CD4-positive, alpha-beta T cell treated with Interferon alpha-2 for 1 hour (primary cell): ENCODE measurements at places on chromosomes 11 and 22.

DNA sequence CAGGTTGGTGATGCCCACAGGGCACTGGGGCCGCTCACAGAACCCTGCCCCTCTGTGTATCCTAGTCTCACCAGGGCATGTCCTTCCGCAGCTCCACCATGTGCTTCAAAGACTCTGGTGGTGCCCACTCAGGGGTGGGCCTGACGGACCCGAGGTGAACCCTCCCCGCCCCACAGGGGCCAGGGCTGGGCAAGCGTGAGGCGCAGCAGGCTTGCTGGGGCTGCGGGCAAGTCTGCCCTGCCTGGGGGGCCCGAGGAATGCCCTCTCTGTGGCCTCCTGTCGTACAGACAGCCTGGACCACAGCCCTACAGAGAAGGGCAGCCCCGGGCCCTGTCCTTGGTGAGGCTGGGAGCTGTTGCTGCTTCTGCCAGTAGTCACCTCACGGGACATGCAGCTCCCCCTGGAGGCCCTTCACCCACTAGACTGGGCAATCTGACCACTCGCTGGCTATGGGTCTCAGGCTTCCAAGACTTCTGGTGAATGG lies 40.2 kb downstream of the TBX1 start:
- DNase-seq, result no peak

- no peak for DNase-seq
Observed at GRCh38 chr11:24623121-24623520, 126.3 kb downstream of the LUZP2 start.

DNA sequence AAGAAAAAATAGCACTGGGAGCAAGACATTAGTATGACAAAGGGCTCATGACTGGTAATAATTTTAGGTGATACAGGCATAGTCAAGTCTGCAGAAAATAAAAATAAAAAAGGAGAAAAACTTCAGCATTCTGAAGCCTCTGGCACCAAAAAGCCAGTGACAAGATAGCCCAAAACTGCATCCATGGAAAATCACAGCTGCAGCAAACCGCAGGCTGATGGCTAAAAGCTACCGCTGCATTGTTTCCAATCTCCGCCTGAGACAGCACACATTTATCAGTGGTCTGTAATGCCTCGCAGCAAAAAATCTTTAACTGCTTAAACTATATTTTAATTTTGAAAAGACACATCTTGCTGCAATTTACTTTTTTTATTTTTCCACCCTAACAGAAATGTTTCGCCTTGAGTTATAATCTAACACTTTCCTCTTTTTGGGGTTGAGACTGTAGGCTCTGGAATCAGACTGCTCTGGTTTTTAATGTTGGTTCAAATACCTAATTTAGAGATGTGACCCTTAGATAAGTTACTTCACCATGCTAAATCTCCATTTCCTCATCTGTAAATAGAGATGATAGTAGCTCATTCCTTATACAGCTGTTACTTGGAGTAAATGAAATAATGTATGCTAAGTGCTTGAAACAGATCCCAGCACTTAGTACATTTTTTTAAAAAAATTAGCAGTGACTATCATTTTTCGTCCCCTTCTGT lies 42.0 kb upstream of the FIBIN start:
- DNase-seq, result no peak

DNA sequence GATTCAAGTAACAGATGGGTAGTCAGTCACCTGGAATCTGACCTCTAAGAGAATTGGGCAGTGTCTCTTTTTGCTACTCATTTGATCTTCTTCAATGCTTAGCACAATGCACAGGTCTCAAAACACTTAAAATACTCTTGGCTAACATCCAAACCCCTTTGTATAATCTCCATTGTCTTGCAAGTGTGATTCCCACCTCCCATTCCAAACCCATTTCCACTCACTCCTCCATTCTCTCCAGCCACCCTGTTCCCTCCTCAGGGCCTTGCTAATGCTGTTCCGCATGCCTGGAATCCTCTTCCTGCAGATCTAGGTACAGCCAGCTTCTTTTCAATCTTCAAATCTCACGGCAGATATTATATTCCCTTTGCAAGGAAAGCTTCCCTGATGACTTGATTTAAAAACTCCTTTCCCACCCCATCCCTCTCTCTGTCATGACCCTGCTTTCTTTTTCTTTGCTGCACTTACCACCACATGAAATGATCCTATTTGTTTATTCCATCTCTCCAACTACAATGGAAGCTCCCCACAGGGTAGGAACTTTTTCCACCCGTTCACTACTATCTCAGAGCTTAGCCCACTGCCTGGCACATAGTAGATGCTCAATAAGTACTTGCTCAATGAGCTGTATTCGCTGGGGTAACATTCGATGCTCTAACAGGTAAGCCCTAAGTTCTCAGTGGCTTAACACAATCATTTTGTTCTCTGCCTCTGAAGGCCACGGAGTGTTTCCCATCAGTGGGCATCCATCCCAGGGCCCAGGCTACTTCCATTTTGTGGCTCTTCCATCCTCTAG lies 121.7 kb downstream of the MN1 start:
- DNase-seq, result no peak

DNA sequence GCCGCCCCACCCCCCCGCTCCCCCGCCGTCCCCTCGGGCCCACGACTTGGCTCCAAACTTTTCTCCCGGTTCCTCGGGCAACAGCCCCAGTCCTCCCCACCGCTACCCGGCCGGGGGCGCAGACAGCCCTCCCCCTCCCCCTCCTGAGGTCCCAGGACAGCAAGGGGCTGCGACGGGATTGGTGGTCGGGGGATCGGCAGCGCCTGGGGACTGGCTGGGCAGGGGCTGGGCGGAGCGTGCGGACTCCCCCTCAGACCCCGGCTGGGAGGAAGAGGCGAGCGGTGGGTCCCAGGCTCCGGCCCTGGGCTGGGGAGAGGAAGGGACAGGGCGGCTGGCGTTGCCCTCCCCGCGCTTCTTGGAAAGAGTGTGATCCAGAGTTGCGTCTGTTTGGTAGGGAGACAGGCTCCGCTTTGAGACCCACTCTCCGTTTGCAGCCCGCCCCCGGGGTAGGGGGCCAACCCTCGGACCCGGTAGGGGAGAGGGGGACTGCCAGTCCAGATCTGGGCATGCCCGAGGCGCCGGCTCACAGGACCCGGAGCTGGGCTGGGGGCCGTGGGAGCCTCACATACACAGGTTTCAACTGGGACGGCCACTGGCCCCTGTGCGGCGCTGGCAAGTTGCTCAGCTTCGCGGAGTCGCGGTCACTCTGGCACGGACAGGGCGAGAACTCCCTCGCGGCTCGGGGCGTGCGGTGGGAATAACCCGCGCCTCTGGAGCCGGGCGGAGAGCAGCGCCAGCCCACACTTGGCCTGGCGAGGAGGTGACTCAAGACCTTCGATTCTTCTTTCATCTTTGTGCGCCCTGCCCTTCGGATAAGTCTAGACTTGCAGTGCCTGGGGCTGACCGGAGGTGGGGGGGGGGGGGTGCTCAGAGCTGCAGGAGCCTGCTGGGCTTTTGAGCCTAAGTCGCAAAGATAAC lies 999 bp downstream of the TSKU start:
- no peak for DNase-seq

DNA sequence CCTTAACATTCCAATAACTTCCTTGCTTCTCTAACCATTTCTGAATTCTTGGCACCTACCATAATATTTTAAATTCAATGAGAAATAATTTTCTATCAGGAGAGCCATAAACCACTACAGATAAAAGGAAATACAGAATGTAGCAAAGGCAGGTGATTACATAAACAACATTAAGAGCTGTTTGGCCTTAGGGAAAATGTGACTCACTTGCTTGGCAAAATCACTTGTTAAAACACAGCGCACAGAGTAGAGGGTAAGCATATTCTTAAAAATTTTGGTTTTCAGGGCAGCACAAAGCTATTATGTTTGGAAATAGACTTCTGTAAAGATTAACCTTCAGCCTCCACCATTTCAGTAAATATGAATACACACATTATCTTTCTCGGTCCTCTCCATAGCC lies 26.4 kb downstream of the IZUMO1R start:
- DNase-seq, result no peak

DNA sequence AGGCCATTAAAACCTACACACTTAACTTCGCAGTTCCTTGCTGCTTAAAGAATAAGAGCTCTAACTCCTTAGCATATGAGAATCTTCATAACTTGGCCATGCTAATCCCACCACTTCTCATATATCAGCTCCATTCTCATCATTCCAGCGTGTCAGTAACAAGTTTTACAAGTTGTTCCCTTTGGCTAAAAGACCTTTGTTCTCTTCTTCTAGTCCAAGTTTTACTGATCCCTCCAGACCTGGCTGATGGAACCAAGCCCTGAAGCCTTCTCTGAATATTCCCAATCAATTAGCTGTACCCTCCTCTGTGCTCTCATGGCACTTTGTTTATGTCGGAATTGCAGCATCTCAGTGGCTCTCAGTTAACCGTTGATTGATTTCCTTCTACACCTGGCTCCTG lies 35.8 kb downstream of the GAB2 start:
- DNase-seq, result no peak

DNA sequence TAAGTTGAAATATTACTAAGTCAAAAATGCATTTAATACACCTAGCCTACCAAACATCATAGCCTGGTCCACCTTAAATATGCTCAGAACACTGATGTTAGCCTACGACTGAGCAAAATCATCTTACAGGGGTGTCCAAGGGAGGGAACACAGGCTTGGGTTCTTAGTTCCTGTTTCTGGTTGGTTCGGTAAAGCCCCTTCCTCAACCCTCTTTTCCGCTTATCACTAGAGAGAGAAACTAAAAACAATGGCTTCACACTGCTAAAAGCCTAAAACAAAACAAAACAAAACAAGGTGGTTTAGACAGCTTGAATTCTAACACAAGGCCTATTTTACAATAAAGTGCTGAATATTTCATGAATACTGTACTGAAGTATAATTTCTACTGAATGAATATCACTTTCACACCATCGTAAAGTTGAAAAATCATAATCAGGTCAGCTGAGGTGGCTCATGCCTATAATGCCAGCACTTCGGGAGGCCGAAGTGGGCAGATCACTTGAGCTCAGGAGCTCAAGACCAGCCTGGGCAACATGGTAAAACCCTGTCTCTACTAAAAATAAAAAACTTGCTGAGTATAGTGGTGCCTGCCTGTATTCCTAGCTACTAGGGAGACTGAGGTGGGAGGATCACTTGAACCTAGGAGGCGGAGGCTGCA lies 118.0 kb downstream of the SIK3 start:
- DNase-seq, result peak; percentile 33

DNA sequence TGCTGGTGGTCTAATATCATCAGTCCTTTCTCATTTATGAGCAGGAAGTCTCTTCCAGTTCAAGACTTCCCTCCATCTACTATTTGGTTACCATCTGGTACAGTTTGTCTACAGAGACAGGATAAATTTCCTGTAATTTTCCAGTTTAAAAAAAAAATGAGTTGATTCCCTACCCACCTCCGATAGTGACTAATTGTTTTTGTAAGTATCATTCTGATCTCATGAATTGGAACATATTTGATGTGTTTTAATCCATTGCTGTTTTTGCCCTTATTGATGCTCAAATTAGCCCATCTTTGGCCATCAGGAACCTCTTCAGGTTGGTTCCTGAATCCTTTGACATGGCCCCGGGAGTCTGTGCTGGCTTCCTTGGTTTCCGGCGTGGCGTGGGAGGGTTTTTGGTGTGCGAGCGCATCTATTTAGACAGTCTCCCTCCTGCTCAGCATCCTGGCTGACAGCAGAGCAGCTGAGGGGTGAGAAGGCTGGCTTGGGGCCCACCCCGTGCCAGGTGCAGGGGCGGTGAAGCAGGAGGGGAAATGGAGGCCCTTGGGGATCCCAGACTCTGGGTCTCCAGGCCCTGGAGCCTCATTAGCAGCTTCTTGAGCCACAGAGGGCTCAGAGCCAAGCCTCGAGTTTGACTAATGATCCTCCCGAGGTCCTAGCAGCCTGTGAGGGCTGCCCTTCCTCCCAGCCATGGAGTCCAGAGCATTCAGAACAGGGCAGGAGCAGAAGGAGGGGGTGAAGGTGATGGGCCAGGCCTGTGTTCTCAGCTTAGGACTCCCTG lies 6.8 kb downstream of the OMP start:
- DNase-seq, result no peak

GRCh38 chr11:17740649-17741235 lies 6.2 kb downstream of the KCNC1 start:
- DNase-seq, result no peak

GRCh38 chr22:36806835-36807234 lies 10.0 kb downstream of the PVALB start:
- DNase-seq, result no peak

- DNase-seq, result no peak
Observed at GRCh38 chr11:10400856-10401255, 54.2 kb upstream of the AMPD3 start.

DNA sequence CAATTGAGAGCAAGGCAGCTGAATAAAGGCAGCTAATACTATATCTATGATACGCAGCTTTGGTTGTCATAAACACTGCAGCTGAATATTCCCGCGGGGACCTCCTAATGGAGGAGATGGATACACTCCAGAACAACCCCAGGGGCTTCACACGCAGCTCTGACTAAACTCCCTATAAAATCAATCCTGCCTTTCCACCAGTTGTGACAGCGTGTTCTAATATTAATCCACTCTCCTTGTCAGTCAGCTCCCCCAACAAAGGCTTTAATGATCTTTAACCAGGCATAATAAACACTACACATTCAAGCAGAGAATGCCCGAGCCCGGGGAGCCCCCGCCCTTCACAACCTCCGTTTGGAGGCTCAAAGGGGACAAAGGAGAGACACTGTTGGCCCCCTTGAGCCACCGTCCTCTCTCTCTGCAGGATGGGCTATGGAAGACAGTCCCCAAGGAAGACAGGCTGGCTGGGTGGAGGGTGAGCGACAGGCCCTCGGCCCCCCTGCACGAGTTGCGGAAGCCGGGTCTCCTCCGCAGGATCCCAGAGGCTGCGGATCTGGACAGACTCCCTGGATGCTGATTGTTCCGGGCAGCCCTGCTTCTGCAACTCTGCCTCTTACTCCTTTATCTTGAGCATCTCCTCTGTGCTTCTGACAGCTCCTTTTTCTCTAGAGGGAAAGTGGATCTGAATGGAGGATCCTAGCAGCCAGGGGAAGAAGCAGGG lies 565.2 kb downstream of the BUD13 start:
- no peak for DNase-seq

GRCh38 chr11:121488641-121489040 lies 35.9 kb upstream of the SORL1-AS1 start:
- DNase-seq, result no peak

GRCh38 chr22:50481045-50481439 lies 301 bp upstream of the ADM2 start:
- DNase-seq, result no peak

DNA sequence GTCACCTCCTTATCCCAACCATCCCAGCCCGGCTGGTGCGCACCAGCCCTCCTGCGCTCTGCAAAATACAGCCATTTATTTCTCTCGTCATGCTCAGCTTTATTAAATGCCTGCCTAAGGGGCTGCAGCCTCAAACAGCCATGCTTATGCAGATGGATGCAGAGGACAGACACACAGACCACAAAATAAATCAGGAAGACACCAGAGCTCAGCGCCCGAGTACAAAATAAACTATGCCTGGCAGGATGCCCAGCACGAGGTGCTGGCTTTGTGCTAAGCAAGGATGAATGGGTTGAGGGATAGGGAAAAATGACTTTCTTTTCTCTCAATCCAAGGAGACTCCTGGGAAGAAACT lies 70.5 kb downstream of the RPUSD4 start:
- DNase-seq, result no peak

GRCh38 chr11:2963112-2963754 lies 28.9 kb downstream of the NAP1L4 start:
- DNase-seq, result no peak
